ENCODE measurements at places on chromosomes 12 and 14. TPM values are rescaled to one million over a fixed set of nuclear protein-coding genes. Genes with fewer than 3 reads are reported as not detected.

Gene SERPINA6
- 1.0 TPM for total RNA-seq

Gene TOMM20L
- total RNA-seq: not detected

Gene GPX2
- 258 TPM for total RNA-seq

Gene ADAM21
- total RNA-seq: not detected

Gene HOXC9
- 10.6 TPM for total RNA-seq

Gene ADCY4
- not detected for total RNA-seq

Gene DTX1
- 0.32 TPM for total RNA-seq

Gene LTB4R
- 6.6 TPM for total RNA-seq

Gene SOAT2
- 0.24 TPM for total RNA-seq

Gene NPFF
- not detected for total RNA-seq

Gene SLC39A2
- total RNA-seq: not detected

Gene SLC6A15
- total RNA-seq: 2.4 TPM

Gene EFS
- total RNA-seq: not detected

Gene ATF7IP
- total RNA-seq: 5.9 TPM

Gene ADCY6
- 12.0 TPM for total RNA-seq

Gene KLRC2
- total RNA-seq: 1.4 TPM

Gene SPTB
- 0.86 TPM for total RNA-seq

Gene PTCSC3
- not detected for total RNA-seq

Gene CDH24
- 4.2 TPM for total RNA-seq

Gene UNC119B
- total RNA-seq: 23.1 TPM

Gene ACTR6
- 37.3 TPM for total RNA-seq

Gene TMEM30B
- 0.17 TPM for total RNA-seq

Gene ANP32D
- not detected for total RNA-seq

Gene AMHR2
- 2.0 TPM for total RNA-seq

Gene STON2
- total RNA-seq: 0.65 TPM

Gene CLEC7A
- not detected for total RNA-seq

Gene KRT71
- total RNA-seq: not detected

Gene OTOGL
- total RNA-seq: not detected

Gene MAGOHB
- 46.2 TPM for total RNA-seq

Gene KRT6C
- not detected for total RNA-seq

Gene ASIC1
- 4.8 TPM for total RNA-seq

Gene SSTR1
- not detected for total RNA-seq

Gene TSHR
- total RNA-seq: not detected

Gene HPD
- total RNA-seq: 1.3 TPM

Gene CELA1
- total RNA-seq: not detected

Gene SPTSSA
- total RNA-seq: 22.2 TPM

Gene LIN7A
- 0.38 TPM for total RNA-seq

Measured in A549 treated with CpdA at 1 μM for 4 hours (cell line).